ENCODE measurements at places on chromosomes 1 and 21. TPM values are rescaled to one million over a fixed set of nuclear protein-coding genes. Genes with fewer than 3 reads are reported as not detected.
A peak's percentile ranks its signal among the peaks of the same experiment; 100 is the strongest.

DNA sequence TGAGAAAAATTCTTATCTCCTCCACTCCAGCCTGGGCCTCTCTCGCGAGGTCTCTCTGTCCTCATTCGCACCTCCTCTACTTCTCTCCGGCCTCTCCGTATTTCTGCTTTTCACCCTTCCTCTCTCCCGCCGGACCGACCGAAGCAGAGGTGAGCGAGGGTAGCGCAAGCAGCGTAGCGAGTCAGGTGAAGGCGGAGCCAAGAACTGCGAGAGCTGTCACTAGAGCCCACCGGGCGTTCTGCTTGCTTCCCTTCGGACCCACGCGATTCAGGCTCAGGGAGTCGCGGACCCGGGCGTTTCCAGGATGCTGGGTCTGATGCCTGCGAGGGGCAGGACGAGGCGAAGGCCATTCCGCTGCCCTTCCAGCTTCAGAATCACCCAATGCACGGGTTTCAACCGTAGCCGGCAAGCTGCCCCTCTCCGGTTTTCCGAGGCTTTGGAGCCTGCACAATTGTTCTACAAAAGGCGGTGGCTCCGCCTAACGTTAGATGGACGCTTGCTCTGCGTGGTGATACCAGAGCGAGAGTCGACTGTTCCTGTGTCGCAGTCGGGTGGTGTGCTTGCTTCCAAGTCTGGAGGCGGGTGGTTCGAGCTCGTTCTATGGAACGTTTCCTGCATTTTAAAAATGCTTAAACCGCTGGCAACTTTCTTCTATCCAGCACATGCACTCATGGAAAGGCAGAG is 310.2 kb downstream of the FAM72C start:
- DNase-seq = no peak
- H3K36me3 ChIP-seq = no peaks in the 10 kb centered on the region
- no peak overlapping the region for H3K27ac ChIP-seq
- no peak overlapping the region for H3K4me3 ChIP-seq
- no peaks in the 10 kb centered on the region for H3K4me1 ChIP-seq
- H3K27me3 ChIP-seq = peaks cover 18% of the 10 kb centered on the region

- H3K4me3 ChIP-seq = no peak overlapping the region
- peaks cover 5% of the 10 kb centered on the region for H3K36me3 ChIP-seq
- peaks cover 67% of the 10 kb centered on the region for H3K4me1 ChIP-seq
- H3K27me3 ChIP-seq = peaks cover 5% of the 10 kb centered on the region
Observed at GRCh38 chr1:156638189-156638985, 3.5 kb upstream of the BCAN start.

DNA sequence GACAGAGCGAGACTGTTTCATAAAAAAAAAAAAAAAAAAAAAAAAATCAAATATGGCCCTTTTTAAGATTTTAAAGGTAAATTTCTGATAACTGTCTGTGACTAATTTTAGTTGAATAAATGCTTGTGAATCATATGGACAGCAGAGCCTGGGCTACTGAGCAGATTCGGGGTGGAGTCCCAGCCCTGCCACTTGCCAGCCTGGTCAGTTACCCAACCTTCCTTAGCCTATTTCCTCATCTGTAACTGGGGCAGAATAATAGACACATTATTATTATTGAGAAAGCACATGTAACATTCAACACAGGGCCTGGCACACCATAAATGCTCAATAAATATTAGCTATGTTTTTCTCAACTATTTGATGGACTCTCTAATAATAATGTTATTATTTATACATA is 11.2 kb upstream of the H3-3A start:
- no peak for DNase-seq
- no peak overlapping the region for H3K27ac ChIP-seq
- no peaks in the 10 kb centered on the region for H3K4me1 ChIP-seq
- no peaks in the 10 kb centered on the region for H3K27me3 ChIP-seq
- no peak overlapping the region for H3K4me3 ChIP-seq
- H3K36me3 ChIP-seq = no peaks in the 10 kb centered on the region

DNA sequence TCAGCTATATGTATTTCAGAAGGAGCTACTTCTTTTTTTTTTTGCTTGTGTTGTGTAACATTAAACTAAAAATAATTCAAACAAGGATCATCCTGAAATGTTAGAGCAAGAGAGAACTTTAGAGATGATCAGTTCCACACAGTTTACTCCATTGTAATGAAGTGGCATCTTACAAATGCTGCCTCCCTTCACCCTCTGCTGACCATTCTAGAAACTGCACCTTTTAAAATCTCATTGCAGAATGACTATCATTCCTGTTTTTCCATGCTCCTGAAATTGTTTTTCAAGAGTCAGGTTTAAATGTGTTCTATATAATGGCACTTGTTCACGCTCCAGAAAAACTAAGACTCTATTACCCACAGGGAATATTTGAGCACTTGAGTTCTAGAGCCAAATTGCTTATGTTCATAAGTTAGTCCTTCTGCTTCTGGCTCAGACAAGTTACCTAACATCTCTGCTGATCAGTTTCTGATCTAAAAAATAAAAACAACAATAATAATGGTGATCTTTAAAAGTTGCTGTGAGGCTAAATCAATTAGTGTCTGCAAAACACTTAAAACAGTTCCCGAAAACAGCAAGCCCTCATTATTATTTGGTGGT is 21.5 kb upstream of the SLC44A5 start:
- H3K27me3 ChIP-seq = no peaks in the 10 kb centered on the region
- H3K27ac ChIP-seq = no peak overlapping the region
- DNase-seq = peak; percentile 80
- no peaks in the 10 kb centered on the region for H3K4me1 ChIP-seq
- no peaks in the 10 kb centered on the region for H3K36me3 ChIP-seq

GRCh38 chr21:37566790-37567615 is 200.4 kb downstream of the DYRK1A start:
- H3K4me3 ChIP-seq = no peak overlapping the region
- DNase-seq = no peak
- H3K27ac ChIP-seq = no peak overlapping the region
- H3K36me3 ChIP-seq = no peaks in the 10 kb centered on the region
- peaks cover 25% of the 10 kb centered on the region for H3K4me1 ChIP-seq

Gene OR2T33
- total RNA-seq = not detected

GRCh38 chr1:24894002-24894401 is 36.1 kb downstream of the RUNX3 start:
- no peak overlapping the region for H3K4me3 ChIP-seq
- no peak overlapping the region for H3K27ac ChIP-seq
- H3K36me3 ChIP-seq = no peaks in the 10 kb centered on the region
- no peak for DNase-seq
- H3K4me1 ChIP-seq = no peaks in the 10 kb centered on the region

DNA sequence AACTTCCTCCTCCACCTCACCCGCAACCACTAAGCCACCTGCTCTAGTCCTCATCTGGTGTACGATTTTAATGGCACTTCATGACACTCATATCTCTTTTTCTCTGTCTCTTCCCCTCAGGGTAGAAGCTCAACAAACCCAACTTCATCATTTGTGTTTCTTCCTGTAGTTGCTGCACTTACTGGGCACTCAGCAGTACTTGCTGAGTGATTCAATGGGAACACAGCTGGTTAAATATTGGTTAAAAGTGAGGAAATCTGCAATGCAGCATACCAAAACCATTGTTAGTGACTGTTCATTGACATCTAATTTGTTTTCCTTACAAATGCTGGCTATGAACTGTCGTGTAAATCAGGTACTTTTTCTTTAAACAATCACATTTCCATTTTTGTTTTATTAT is 541.1 kb upstream of the PRMT6 start:
- H3K4me3 ChIP-seq = no peak overlapping the region
- H3K36me3 ChIP-seq = no peaks in the 10 kb centered on the region
- H3K27me3 ChIP-seq = no peaks in the 10 kb centered on the region
- H3K27ac ChIP-seq = no peak overlapping the region
- DNase-seq = no peak

GRCh38 chr1:162502928-162503327 is 5.3 kb downstream of the UHMK1 start:
- H3K4me3 ChIP-seq = no peak overlapping the region
- H3K36me3 ChIP-seq = peaks cover 18% of the 10 kb centered on the region
- H3K27ac ChIP-seq = no peak overlapping the region
- DNase-seq = no peak
- H3K27me3 ChIP-seq = no peaks in the 10 kb centered on the region
- H3K4me1 ChIP-seq = peaks cover 5% of the 10 kb centered on the region

- H3K36me3 ChIP-seq = no peaks in the 10 kb centered on the region
- H3K4me3 ChIP-seq = no peak overlapping the region
- H3K27ac ChIP-seq = no peak overlapping the region
- no peak for DNase-seq
- H3K4me1 ChIP-seq = no peaks in the 10 kb centered on the region
Observed at GRCh38 chr1:199774433-199775089, 252.9 kb upstream of the NR5A2 start.

DNA sequence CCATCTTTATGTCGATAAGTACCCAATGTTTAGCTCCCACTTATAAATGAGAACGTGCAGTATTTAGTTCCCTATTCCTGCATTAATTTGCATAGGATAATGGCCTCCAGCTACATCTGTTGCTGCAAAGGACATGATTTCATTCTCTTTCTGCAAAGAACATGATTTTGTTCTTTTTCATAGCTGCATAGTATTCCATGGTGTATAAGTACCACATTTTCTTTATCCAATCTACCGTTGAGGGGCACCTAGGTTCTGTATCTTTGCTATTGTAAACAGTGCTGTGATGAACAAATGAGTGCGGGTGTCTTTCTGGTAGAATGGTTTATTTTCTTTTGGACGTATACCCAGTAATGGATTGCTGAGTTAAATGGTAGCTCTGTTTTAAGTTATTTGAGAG is 63.0 kb downstream of the HLX start:
- peaks cover 2% of the 10 kb centered on the region for H3K27me3 ChIP-seq
- H3K36me3 ChIP-seq = no peaks in the 10 kb centered on the region
- no peaks in the 10 kb centered on the region for H3K4me1 ChIP-seq
- H3K4me3 ChIP-seq = no peak overlapping the region
- no peak overlapping the region for H3K27ac ChIP-seq
- DNase-seq = no peak

DNA sequence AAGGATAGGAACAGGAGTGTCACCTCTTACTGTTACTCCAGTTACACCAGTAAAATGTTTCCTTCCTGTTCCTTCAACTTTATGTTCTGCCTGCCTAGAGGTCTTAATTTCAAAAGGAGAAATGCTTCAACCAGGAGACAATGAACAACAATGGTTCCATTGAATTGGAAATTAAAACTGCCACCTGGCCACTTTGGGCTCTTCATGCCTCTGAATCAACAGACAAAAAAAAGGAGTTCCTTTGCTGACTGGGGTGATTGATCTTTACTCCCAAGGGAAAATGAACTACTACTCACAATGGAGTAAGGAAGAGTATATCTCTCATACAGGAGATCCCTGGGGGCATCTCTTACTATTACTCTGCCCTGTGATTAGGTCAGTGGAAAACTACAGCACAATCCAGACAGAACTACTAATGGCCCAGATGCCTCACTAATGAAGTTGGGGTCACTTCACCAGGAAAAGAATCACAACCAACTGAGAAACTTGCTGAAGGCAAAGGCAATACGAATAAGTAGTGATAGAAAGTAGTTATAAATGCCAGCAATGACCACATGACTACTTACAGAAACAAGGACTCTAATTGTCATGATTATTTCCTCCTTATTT is 76.6 kb upstream of the PRDX6 start:
- no peaks in the 10 kb centered on the region for H3K27me3 ChIP-seq
- H3K4me3 ChIP-seq = no peak overlapping the region
- H3K36me3 ChIP-seq = no peaks in the 10 kb centered on the region
- H3K4me1 ChIP-seq = no peaks in the 10 kb centered on the region

GRCh38 chr1:94619731-94620130 is 78.2 kb upstream of the F3 start:
- peaks cover 15% of the 10 kb centered on the region for H3K4me1 ChIP-seq
- DNase-seq = no peak
- no peak overlapping the region for H3K27ac ChIP-seq

DNA sequence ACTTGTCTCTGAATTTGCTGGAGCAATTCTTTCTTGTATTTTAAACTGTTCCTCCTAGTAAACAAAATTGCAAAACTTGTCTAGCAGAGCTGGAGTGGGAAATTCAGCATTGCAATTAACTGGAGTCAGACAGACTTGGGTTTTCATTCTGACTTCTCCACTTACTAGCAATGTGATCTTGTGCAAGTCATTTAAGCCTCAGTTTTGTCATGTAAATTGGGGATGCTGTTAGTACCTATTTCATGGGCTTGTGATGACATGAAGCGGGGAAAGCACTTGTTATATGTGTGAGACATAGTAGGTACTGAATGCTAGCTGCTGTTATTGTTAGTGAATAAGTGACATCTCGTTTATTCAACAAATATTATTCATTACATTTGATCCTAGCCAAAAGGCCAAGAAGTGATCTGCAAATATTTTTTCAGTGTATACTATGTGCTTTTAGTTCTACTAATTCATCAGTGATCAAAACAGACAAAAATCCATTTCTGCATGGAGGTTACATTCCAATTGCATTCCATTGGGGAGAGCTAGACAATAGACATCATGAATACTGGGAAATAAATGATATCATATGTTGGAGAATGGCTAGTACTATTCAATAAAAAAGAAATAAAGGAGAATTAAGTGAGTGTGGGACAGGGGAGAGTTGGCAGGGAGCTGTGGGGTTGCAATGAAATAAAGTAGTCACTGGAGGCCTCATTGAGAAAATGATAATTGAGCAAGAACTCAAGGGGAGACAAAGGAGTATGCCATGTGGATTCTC is 47.1 kb downstream of the CACHD1 start:
- no peak for DNase-seq
- no peaks in the 10 kb centered on the region for H3K36me3 ChIP-seq
- H3K27me3 ChIP-seq = no peaks in the 10 kb centered on the region
- H3K4me3 ChIP-seq = no peak overlapping the region

- H3K27ac ChIP-seq = peak overlapping the region; percentile 94
- H3K4me3 ChIP-seq = peak overlapping the region; percentile 74
- peaks cover 69% of the 10 kb centered on the region for H3K4me1 ChIP-seq
Observed at GRCh38 chr1:17540255-17541001, 930 bp downstream of the ARHGEF10L start.

DNA sequence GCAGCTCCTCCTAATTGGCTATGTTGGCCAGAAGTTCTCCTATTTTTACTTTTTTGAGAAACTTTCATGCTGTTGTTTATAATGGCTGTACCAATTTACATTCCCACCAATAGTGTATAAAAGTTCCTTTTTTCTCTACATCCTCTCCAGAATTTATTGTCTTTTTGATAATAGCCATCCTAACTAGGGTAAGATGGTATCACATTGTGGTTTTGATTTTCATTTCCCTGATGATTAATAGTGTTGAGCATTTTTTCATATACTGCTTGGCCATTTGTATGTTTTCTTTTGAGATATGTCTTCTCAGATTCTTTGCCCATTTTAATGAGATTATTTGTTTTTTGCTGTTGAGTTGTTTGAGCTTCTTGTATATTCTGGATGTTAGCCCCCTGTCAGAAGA is 46.8 kb downstream of the NTMT2 start:
- DNase-seq = no peak
- no peaks in the 10 kb centered on the region for H3K27me3 ChIP-seq
- no peaks in the 10 kb centered on the region for H3K36me3 ChIP-seq

GRCh38 chr1:85158910-85159309 is 41.9 kb downstream of the SYDE2 start:
- DNase-seq = no peak
- no peaks in the 10 kb centered on the region for H3K36me3 ChIP-seq
- no peaks in the 10 kb centered on the region for H3K4me1 ChIP-seq
- no peak overlapping the region for H3K4me3 ChIP-seq
